ENCODE measurements at places on chromosomes 3 and 15.

DNA sequence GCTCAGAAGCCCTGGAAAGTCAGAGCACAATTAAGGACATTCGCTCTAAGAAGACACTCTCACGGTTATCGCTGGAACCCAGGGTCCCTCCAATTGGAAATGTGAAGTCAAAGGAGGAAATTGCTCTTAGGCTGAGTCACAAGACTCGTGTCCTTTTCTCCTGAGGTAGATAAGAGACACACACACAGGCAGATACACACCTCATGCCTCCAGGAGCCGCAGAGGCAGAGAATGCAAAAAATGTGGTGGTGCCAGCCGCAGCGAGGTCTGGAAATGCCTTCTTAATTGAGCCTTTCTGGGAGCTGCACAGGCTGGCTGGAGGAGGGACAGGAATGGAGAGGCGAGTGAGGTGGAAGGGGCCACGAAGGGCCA, 189.3 kb downstream of the OPA1 start:
- DNase-seq, result no peak

DNA sequence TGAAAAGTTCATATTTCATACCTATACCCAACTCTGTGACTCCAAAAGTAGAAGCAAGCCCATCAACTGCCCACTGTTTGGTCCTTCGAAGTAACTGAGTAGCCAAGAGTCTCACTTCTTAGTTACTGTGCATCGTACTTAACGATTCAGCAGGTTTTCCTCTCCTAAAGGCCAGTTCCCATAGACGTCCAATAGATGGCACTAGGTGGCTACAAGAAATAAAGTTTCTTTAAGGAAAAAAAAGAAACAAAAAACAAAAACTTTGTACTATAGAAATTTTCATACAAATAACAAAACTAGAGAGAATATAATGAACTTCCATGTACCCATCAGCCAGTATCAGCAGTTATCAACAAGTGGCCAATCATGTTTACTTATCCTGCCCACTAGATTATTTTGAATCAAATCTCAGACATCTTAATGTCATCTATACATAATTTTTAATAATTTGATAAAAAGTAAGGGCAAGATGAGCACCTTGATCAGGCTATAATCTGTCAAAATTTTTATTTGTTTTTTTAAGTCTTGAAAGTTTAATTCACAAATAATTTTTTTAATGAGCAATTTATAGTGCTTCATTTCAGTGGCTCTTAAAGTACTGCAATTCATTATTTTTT, 63.8 kb upstream of the ACP3 start:
- no peak for DNase-seq

DNA sequence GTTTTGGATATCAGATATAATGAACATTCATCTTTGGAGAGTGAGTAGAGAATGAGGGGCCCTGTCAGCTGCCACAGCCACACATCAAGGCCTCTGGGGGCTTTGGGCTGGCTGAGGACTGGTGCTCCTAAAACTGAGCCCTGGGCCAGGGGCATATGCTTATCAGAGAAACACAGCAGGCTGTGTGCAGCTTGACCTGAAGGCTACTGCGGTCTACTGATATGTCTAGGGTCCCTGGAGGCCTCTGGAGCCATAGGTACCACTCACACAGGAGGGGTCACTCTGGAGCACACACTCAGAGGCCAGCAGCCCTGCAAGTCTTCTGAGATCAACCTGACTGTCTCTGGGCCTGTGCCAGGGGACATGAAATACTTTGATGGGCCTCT, 7.6 kb downstream of the TF start:
- DNase-seq, result no peak

DNA sequence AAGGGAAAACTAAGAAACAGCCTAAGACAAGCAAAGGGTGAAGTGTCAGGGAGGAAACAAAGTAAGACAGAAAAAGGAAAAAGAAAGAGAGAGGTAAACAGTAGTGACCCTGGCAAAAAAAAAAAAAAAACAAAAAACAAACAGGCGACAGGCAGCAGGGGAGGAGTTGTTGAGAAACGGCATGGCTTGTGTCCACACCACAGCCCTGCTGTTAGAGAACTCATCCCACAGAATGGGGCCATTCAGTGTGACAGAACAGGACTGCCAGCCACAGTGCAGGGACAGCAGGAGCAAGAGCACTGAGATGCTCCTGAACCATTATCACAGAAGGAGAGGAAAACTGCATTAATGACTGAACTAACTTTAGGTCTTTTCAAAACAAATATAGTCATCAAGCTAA, 29.7 kb downstream of the MECOM start:
- DNase-seq, result no peak

DNA sequence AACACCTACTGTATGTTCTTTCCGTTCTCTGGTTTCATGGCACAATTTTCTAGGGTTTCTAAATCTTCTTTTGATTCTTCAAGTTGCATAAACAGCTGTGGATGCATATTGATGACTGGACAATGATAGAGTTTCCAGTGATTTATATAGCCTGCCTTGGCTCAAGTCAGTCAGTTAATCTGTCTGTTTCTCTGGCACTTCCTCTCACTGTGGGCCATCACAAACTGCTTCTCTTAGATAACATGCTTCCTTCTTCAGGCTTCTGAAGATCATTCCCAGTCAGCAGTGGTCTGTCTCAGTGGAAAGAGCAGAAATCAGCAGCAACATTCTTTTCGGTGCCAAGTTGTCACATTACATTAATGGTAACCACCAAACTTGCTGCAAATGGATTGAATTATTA, 207.2 kb downstream of the RYR3 start:
- DNase-seq, result no peak

DNA sequence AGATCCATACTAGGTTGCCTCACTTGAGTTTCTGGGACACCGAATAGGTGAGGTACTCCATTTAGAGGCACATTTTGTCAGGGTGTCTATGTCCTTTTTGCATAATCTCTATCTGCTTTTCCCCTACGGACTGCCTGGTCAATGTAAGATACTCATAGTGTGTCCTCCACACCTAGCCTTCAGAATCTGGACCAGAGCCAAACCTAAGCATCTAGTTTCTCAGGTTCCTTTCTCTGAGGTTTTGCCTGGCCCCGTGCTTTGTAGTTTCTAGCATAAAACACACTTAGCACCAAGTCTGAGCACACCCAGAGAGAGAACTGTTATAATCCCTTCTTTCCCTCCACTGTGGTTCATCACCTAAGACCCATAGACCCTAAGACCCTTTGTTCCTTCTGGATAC, 105.9 kb upstream of the MLF1 start:
- no peak for DNase-seq

DNA sequence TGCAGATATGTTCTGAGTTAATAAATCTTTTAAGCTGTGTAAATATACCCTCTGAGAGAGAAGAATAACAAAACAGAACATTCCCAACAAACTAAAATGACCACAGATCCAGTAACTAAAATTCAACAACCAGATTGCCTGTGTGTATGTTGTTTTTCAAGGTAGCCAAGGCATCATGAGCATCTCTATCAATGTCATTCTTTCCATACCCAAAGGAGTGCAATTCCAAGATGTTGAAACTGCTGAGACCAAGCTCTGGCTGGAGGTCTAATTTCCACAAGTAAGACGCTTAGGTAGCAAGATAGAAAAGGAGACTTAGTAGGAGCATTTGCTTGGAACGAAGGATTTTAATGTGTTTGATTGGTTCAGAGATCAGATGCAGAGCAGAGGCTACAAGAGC, 276.3 kb downstream of the RBMS3 start:
- no peak for DNase-seq

DNA sequence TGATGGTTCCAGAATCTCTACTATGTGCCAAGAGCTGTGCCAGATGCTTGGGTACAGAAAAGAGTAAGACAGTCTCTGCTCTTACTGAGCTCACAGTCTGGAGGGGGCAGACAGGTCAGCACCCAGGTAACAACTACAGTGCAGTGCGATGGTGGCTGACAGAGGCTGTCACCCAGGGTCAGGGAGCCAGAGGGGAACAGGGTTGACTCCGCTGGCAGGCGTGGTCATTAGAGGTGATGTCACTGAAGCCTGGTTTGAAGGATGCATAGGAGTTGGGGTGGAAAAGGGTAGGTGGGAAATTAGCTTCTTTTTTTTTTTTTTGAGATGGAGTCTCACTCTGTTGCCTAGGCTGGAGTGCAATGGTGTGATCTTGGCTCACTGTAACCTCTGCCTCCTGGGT, 31.5 kb downstream of the GNB5 start:
- no peak for DNase-seq

DNA sequence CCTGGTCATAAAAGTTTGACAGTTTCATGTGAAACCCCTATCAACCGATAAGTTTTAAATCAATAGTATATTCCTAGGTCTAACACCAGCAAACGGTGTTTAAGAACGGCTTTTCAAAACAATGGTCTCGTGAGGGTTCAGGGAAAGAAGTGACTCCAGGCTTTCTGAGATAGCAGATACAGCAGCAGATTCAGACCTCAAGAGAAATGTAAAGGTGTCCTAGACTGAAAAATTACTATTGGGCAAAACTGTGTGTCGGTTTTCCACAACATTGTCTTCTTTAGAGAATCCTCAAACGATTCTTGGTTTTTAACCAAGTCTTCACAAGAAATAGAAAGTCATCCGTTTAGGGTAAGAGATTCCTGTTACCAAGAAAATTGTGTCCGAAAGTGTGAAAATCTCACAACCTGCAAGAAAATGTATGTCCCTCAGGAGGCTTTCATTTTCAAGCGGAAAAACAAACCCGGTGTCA, 1.2 kb downstream of the SETD2 start:
- no peak for DNase-seq

DNA sequence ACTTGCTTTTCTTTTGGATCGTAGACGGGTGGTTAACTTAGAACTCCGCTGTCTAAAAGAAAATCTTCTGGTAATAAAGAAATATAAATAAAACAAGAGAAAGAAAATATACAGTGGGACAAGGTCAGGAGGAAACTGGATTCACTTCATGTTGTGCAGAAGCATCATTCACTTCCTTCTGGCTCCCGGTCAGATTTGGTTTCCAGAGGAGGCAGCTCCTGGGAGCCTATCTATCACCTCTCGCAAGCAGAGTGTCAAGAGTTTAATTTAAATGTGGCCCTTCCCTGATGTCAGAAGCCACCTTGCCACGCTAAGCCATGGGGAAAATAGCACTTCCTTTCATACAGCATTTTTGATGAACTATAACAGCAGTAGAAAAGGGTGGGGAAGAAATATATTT, 139.1 kb downstream of the NSMCE3 start:
- no peak for DNase-seq

DNA sequence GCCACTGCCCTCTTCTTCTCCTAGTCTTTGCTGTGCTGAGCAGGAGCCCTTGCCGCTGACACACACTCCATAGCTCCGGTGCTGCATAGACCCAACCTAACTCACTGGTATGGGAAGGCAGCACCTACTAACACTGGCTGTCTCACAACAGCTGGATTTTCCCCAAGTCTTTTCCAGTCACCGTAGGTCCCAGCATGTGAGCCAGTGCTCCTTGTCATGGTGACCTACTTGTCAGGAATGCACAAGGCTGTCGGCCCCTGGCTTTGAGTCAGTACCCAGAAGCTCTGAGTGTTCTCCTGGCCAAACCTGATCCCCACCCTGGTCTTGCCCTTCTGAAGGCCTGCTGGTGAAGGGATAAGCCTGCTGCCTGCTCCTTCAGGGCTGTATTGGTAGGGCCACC, 25.7 kb downstream of the AMOTL2 start:
- DNase-seq, result no peak

- DNase-seq, result no peak
Measured at GRCh38 chr3:165522386-165522785, 314.8 kb downstream of the BCHE start.

- DNase-seq, result no peak
Measured at GRCh38 chr3:57544181-57545125, at the start of gene DNAH12. Gene DNAH12, minus strand, starts transcription at chr3:57544344. Its CDS starts 1,474 bp downstream, at chr3:57542870.

DNA sequence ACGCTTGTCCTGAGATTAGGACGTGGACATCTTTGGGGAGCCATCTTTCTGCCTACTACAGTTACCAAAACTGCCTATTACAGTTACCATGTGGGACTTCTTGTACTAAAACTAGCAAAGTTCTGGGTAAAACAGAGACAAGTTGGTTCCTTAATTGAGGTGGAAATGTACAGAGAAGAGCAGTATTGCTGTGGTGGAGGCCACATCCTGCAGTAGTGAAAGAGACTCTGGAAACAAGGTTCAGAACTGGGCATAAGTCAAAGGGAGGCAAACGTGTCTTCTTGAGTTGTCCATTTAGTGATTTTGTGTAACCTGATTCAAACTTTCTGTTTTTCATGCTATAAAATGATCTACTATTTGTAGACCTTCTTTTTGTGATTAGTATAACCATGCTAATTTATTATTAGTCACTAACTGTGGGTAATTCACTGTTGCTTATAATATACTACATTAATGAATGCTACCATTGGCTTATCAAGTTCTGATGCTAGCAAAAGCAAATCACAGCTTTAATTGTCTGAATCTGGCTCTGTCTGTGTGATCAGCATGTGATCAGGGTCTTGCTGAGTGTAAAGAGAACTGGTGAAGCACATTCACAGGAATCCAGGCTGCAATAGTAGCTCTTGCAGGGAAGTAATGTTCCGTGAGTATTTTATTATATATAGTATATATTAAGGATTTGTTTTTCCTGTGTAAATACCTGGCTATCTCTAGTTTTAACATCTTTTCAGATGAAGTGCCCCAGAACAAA, 207.9 kb upstream of the GAP43 start:
- DNase-seq, result no peak

- DNase-seq, result no peak
Measured at GRCh38 chr3:52756141-52756540, 14.6 kb downstream of the NEK4 start.
